ACHN (cell line): ENCODE measurements at places on chromosomes 3 and 15.

GRCh38 chr15:47577461-47577860, 139.8 kb upstream of the SEMA6D start:
- no peak for DNase-seq

- no peak for DNase-seq
These were observed 63.0 kb upstream of the SIAH2 start for GRCh38 chr3:150825916-150826377.

DNA sequence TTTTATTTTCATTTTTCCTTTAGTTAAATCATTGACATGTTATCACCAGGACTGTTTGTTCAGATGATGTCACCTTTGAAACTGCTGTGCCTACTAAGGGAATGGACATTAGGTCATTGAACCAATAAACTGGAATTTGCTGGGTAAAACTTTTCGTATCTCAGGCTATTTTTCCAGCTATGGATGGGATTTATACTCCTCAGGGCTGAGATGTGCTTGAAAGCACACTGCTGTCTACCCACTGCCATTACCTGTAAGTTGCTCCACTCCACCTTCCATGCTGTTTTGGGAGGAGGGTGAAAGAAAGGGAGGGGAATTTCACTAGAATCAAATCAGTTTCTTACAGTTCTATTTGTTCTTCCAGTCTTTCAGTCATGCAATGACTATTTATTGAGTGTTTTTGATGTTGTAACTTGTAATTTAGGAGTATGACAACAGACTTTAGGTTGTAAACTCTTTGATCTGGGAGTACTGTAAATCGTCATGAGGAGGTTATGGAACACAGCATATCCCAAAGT, 11.3 kb downstream of the EHD4 start:
- peak; percentile 30 for DNase-seq

DNA sequence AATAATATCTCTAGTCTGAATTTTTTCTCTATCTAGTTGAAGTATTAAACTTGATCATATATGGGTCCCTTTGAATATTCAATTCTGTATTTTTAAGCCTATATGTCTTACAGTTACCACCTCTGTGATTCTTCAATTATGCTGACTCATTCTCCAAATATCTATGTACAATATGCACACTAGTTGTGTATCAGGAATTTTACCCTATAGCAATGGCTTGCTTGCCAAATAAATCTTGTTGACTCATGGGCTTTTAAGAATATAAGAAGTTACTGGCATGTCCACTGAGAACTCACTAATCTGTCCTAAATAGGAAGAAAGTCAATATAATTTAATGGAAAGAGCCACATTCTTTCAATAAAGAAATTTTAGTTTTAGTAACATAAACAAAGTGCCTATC, 656.3 kb downstream of the RBMS3 start:
- no peak for DNase-seq

DNA sequence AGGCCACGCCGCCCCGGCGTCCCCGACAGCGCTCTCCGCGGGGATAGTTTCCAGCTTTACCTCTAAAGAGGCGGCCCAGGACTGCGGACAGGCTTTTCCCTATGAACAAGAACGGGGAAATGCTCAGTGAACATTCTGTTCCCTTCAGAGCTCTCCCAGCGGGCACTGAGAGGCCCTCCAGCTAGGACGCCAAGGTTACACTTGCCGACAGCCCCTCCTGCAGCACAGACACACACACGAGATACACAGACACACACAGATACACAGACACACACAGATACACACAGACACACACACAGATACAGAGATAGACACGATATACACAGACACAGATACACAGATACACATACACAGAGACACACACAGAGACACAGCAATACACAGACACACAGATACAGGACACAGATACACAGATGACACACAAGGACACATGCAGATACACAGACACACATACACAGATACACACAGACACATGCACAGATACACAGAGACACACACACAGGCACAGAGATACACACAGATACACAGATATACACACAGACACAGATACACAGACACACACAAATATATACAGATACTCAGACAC, 533 bp upstream of the OCA2 start:
- no peak for DNase-seq

DNA sequence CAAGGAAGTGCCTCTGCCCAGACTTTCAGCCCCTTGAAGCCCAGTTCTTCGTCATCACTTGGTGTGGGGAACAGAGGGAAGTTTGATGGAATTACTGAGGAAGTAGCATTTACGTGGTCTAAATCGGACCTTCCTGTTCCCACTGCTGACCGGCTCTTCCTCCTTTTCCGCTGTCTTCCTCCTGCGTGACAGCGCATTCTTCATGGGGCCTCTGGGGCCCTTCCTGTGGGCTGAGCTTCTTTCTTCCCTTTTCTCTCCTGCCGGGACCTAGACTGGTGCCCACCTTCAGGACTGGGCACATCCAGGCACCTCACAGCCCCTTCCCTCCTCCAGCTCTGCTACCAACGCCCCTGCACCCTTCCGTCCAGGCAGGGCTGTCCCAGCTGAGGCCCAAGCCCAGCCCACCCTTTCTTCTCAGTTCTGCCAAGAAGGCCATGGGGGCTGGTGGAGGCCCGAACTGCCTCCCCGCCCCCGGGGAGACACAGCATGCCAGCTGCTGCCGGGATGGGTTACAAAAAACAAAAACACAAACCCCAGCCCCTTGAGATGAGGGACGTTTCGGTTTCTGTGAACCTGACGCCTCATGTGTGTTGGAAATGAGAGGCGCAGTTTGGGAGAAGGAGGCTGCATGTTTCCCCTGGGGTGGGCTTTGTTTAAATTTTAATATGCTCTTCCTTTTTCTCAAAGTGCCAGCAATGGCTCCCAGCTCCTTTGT, 19.1 kb downstream of the ZNF710 start:
- DNase-seq, result no peak

DNA sequence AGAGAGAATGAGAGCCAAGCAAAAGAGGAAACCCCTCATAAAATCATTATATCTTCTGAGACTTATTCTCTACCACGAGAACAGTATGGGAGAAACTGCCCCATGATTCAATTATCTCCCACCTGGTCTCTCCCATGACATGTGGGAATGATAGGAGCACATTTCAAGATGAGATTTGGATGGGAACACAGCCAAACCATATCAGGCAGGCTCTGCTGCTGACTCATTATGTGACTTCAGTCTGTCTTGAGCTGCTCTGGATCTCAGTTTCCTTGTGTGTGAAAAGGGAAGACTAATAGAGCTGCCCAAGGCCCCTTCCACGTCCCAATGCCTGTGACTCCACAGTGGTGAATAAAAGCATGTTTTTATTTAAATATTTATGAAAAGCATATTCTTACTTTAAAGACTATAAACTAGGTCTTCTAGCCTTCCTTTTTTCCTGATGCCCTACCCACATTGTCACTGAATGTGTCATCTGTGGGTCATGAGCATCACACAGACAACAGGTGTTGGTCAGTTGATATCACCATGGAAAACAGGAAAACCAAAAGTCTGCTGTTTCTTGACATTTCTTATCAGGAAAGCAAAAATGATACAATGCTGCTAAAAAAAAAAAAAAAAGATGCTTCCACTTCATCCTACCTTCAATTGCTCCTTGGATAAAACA, 96.0 kb upstream of the PPP2R3A start:
- peak; percentile 20 for DNase-seq

DNA sequence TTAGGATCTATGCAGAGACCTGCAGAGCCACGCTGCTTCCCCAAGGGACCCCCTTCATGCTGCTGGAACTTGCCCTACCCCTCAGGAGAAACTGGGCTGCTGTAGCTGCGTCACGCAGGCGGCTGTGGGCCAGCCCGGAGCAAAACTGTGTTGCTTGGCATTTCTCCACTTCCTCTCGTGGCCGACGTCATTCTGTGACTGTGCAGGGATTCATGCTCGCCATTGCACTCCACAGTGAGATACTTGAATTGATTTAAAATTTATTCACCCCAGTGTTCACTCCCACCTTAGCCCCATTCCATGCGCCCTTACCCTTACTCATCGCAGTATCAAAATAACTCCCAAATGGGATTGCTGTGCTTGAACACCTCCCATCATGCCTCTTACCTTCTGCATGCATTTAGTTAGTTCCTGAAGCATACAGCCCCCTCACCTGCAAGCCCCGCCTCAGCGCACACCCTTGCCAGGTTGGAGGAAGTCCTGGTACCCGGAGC, 45.7 kb downstream of the TMEM44 start:
- no peak for DNase-seq

DNA sequence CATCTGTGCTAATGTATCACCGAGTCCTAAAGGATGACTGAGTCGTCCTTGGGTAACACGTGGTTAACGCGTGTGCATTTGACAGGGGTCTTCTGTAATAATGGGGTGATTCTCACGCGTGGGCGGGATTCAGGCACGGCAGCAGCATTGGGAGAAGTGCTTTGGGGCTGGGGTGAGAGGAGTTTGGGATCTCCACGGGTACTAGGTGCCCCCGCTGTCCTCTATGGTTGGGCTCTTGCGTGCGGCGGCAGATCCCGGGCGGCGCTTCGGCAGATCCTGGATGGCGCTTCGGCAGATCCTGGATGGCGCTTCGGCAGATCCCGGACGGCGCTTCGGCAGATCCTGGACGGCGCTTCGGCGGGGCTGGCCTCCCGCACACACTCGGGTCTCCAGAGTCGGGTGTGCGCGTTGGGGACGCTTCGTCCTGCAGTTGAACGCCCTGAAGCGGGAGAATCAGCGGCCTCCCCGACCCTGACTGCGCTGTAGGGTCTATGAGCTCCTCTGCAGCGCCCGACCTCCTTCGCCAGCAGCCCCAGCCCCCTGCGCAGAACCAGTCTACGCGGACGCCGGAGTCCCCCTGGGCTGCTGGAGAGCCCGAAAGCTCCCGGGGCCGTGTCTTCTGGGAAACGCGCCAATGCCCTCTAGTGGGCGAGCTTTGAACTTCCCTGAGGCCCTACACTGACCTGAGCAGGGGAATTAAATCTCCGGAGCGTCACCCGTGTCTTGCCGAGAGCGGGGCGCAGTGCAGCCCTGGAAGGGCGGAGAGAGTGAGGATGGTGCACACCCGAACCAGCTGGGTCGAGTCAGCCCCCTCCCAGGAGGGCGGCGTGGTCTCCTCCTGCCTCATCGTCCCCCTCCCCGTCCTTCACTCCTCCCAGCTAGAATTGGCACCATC, 48.1 kb upstream of the EPHB3 start:
- DNase-seq, result peak; percentile 68

- DNase-seq, result no peak
These were observed 265.3 kb upstream of the POU1F1 start for GRCh38 chr3:87541723-87542122.

- DNase-seq, result no peak
These were observed 212.0 kb downstream of the FEZF2 start for GRCh38 chr3:62161371-62161770.

GRCh38 chr15:22944651-22945050, 35.5 kb downstream of the CYFIP1 start:
- no peak for DNase-seq

- DNase-seq, result no peak
These were observed 158.5 kb downstream of the FEZF2 start for GRCh38 chr3:62214850-62215249.

GRCh38 chr3:12454816-12455121, 29.5 kb upstream of the TSEN2 start:
- DNase-seq, result peak; percentile 40

DNA sequence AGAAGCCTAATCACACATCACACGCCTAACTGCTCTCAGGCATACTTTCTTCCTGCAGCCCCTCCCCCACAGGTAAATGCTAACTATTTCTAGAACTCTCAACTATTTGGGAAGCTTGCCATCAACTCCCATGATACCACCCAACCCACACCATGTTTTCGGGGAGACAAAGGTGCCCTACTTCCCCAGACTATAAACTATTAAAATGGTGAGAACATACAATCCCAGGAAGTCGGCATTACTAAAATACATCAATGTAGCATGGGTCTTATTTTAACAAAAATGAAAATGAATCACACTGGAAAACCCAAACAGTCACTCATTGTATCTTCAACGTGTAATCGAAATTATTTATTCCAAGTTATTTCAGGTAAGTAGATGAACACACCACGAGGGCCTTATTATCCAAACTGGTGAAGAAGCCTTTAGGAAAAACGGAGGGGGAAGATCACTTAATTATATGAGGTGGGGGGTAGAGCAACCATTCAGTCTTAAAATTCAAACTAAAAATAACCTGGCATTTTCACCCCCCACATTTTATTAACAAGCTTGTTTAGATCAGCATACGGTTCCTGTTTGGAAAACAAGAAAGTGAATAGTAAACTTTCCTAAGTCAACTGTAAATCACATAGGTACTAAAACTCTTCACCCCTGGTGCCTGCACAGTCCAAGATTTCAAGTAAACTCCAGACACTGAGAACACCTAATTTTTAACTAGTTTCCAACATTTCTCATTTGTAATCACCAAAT, 1.9 kb downstream of the TBL1XR1 start:
- DNase-seq, result peak; percentile 34

GRCh38 chr3:119913021-119913420, 131.1 kb downstream of the NR1I2 start:
- no peak for DNase-seq

DNA sequence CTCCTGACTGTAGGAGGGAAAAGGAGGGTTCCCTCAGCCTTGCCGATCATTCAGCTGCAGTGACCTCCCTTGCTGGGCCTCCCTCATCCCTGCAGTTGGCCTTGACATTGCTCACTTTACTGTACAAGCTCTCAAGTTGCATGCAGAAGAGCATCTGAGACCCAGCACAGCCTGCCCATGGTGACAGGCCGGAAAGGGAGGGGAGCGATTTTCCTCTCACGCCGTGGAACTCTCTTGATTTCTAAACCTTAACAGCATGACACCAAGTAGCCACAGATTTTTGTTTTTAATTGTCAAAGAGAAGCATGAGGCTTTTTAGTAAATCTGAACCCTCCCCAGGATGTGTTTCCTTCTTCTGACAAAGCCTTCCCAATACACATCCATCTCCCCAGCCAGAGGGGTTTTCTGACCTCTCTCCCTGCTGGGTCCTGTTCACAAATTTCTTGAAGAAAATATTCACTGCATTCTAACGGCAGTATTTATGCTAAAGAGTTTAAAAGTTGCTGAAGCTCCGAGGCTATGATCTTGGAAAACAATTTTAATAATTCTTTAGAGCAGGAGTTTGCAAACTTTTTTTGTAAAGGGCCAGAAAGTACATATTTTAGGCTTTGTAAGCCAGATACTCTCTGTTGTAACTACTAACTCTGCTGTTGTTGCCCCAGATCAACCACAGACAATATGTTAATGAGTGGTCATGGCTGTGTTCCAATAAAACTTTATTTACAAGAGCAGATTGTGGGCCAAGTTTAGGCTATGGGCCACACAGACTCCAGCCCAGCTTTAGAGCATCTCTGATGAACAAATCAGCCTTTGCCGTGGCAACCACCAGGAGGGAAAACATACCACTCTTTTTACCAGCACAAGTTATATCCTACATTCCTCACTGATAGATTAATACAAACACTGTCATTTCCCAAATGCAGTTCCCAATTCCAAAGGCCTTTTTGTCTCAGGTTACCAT, 34.8 kb downstream of the LMCD1 start:
- DNase-seq, result no peak
